ENCODE measurements at places on chromosomes 6 and 20. TPM values are rescaled to one million over a fixed set of nuclear protein-coding genes. Genes with fewer than 3 reads are reported as not detected.

DNA sequence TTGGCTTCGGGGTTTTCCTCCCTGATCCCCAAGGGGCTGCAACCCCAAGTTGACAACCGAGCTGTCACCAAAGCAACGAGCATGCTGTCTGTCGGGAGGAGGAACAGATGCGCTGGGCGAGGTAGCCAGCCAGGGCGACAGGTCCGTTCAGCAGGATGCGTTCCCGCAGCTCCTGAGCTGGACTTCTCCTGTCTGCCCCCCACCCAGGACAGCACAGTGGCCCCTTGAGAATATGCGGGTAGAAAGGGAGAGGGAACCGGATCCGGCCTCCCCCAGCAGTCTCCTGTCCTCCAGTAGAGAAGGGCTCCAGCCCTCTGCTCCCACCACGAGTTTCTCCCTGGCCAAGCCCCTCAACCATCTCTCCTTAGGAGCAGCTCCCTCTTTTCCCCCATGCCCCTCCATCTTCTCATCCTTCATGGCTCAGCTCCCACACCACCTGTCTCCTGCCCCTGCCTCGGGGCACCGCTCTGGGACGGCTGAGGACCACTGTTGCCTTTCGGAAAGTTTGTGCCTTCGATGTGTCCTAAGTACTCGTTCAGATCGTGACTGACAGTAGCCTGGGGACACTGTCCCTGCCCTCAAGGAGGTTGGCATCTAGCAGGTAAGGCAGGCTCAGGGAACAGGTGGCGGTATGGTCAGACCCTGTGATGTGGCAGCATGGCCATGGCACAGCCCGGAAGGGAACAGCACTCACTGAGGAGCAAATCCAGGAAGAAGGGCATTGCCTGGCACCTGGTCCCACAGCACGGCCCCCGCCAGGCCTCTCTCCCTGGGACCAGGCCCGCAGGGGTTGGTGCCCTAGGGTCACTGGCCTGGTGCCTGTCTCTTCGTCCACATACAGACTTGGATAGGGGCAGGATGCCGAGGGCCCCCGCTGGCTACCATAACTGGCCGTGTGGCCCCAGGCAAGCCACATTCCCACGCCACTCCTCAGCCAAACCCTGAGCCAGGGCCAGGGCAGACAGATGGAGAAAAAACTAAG lies 96.3 kb downstream of the ASXL1 start:
- DNase-seq = no peak

DNA sequence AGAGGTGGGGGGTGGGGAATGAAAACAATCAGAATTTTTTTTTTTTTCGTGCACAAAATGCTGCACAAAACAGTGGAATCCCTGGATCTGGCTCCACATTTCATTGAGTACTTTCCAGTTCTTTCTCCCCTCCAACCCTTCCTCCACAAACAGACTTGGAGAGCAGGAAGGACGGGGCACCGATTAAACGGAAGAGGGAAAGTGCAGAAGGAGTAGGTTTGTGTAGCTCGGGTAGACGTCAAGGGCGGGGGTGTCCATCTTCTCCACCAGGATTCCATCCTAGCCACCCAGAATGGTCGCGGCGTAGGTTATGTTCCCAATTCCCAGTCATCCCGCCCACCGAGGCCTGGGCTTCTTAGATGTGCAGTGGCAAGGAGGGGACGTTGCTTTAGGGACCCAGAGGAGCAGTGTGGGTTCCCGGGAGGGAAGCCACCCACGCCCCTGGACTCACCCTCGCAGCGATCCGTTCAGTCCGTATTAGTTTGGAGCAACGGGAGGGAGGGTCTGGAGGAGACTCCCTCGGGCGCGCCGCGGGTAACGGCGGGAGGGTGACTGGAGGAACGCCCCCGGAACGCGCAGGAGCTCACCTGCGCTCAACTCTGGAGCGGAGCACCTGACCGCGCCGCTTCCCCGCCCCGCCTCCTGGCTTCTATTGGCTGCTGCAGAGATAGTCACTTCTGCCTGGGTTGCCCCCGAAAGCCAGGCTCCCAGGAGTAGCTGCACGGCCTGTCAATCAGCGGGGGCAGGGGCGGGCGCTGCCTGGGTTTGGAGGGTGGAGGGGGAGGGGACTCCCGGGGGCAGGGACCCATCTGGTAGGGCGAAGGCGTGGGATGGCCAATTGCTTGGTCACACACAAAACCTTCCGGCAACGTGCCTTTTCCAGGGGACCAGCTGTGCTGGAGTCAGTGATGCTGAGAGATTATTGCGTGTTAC lies at the start of gene ENPP5:
Gene ENPP5 (minus strand): TSS at position 624 of the 933 bp plus-strand sequence. CDS start 2,718 bp downstream, outside the sequence.
- peak; percentile 3 for DNase-seq

EMILIN3 gene
- 18.4 TPM for total RNA-seq

COL9A3 gene
- total RNA-seq = 17.8 TPM

DNA sequence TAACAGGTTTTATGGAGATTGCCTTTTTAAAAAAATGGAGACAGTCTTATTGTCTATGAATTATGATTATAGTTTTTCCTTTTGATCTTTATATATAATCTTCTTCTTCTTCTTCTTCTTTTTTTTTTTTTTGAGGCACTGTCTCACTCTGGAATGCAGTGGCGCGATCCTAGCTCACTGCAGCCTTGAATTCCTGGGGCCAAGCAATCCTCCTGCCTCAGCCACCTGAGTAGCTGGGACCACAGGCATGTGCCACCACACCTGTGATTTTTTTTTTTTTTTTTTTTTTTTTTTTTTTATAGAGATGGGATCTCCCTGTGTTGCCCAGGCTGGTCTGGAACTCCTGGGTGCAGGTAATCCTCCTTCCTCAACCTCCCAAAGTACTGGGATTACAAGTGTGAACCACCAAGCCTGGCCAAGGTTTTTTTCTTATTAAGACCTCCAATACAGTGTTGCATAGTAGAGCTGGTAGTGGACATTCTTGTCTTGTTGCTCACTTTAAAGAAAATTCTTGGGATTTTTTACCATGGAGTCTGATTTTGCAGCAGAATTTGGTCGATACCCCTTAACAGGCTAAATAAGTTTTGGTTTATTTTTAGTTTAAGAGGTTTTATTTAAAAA lies 46.5 kb downstream of the STK4 start:
- DNase-seq = no peak

DNA sequence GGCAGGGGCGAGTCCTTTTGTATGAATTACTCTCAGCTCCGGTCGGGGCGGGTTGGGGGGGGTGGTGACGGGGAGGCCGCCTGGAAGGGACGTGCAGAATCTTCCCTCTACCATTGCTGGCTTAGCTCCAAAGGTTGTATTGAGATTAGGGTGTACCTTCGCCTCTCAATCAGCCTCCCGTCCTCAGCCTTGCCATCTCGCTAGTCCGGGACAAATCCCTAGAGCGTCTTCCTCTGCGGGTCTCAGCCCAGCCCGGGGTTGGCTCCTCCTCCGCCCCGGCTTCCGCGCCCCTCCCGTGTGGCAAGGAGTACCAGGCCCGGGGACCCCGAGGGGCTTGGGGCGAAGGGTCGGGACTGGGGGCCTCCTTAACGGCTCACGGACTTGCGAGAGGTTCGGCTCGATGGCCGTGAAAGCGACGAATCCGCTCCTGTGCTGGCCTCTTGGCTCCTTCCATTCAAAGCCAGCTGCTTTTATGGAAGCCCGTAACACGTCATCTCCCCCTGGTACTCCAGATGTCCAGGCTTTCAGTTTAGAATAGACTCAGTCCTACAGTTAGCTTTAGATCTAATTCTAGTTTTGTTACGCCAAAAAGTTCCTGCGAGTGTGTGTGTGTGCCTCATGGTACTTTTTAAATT lies 636 bp upstream of the EEF1A1 start:
- peak; percentile 97 for DNase-seq

- no peak for DNase-seq
Measured at GRCh38 chr6:130457605-130458004, 91.8 kb downstream of the TMEM200A start.

- no peak for DNase-seq
Measured at GRCh38 chr6:160393891-160394653, 45.9 kb downstream of the SLC22A3 start.

SLC17A9 gene
- total RNA-seq = 4.7 TPM

GRCh38 chr6:21263531-21264287 lies 329.8 kb upstream of the SOX4 start:
- no peak for DNase-seq

BCAS4 gene
- 2.1 TPM for total RNA-seq

GRCh38 chr20:23412026-23412425 lies 9.3 kb downstream of the NAPB start:
- no peak for DNase-seq

DNA sequence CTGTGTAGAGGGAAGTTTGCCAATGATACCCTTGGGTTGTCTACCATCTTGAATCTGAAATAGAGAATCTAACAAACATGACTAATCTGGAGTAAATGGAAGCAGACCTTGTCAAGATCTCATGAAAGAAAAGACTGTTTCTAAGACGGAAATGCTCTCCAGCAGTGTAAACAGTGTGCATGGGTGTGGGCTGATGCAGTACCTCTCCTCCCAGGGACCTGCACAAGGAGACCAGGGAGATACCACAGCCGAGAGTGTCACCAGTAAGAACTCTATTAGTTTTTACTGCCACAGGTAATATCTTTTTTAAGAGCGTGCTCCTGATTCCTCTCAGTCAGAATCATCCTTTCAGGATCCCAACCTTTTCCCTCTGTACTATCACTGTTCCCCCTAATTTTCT lies 513.3 kb upstream of the SOX4 start:
- no peak for DNase-seq

DNA sequence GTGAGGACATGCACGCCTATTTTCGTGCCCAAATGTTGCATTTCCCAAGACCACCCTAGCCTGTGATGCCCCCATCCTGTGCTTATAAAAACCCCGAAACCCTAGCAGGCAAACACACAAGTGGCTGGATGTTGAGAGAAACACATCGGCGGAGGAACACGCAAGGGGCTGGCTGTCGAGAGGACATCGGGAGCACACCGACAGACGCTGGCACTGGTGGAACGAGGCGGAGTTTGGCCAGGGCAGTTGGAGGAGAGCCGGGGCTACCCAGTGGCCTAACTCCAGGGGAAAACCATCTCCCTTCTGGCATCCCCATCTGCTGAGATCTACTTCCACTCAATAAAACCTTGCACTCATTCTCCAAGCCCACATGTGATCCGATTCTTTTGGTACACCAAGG lies 225.9 kb upstream of the GRIK2 start:
- DNase-seq = no peak

HTR1B gene
- 0.10 TPM for total RNA-seq

C6orf118 gene
- 0.49 TPM for total RNA-seq

- DNase-seq = peak; percentile 79
Measured at GRCh38 chr6:110284855-110285254, 73.3 kb downstream of the METTL24 start.

- DNase-seq = no peak
Measured at GRCh38 chr6:161189891-161190290, 84.0 kb downstream of the AGPAT4 start.

DNA sequence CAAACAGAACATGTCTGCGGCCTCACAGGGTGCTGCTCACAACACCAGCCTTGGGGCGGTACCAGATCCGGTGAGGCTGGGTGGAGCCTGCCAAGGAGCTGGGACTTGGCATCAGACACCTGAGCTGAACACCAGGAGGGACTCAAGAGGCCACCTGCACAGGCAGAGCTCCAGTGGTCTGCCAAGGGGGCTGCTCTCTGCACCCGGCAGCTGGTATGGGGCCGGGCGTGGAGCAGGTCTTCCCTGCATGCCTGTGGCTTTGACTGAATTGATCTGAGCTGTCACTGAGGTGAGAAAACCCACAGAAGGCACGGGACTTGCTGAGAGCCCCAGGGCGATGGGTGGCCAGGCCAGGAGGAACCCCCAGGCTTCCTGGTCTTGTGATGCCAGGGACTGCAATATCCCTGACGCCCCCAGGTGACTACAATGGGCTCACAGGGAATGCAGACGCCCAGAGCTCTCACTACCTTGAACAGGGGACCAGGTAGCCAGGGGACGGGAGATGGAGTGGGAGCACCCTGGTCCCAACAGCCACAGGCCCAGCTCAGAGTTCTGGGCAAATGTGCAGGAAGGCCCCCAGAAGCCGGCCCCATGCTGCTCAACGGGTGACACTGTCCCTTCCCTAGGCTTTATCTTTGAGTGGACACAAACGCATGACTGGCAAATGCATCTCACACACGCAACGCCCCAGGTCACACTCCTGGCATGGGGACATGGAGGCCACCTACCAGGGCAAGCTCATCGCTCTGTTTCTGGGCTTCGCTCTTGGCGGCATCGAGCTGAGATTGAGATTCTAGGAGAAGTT lies 48.2 kb downstream of the DSTN start:
- DNase-seq = no peak

DNA sequence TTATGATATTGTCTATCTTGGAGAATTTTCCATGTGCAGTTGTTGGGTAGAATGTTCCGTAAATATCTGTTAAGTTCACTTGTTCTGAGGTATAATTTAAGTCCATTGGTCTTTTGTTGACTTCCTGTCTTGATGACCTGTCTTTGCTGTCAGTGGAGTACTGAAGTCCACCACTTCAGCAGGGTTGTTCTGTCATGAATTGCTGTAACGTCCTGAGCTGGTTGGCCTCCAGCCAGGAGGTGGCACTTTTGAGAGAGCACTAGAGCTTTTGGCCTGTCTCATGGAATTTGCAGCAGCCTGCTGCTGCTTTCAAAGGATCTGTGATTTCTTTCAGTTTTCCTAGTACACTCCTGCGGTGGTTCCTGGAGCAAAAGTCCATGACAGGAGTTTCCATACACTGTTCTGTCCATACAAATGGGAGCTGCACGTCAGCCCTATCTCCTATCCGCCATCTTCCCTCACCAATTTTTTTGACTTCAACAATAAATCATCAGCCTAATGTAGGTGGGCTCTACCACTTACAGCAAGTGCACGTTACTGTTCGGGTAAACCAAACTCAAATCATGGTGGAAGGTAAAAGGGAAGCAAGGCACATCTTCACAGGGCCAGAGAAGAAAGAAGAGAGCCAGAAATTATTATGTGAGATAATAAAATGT lies 46.9 kb upstream of the TRERF1 start:
- DNase-seq = no peak

DNA sequence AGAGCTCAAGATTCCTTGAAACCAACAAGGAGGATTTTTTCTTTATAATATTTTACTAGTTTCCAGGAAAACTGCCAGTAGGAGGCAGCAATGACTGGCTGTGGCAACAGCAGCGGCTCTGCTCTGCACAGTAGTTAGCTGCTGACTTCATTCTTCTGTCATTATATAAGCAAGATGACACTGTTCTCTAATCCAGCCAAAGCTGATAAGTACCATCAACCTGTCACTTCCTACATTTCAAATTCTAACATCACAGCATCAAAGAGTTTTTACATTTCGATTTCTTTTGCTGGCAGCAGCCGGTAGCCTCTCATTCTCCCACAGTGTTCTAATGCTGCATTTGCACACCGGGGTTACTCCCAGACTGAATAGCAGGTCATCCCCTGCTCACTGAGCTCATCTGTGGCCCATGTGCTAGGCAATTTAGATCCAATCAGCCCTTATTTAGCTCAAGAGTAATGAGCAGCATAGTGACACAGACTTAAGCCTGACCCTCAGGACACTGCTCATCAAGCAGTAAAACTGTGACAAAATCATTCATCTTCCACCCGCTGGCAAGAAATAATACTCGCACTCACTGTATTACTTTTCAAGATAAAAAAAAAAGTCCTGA lies 67.8 kb downstream of the MMS22L start:
- DNase-seq = no peak

GRCh38 chr6:170137176-170137891 lies 153.5 kb downstream of the DLL1 start:
- no peak for DNase-seq

DNA sequence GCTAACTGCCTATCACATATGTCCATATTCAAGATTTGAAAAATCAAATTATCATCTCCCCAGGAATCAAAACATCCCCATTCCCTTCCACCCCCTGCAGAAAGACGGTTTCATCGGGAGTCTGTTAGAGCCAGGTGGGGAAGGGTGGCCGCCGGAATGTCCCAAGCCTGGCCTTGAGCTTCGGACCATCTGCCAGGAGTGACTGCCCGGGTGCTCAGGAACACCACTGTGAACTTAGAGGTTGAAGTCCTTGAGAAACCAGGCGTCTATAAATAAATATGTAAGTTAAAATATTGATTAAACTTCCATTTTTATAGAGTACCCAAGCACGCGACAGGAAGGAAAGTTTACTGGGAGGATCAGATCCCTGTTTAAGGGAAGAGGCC lies 250.8 kb downstream of the DLL1 start:
- DNase-seq = no peak

Measured in skin of body (tissue), 3 donors.